ENCODE measurements at places on chromosomes 11 and 22.

DNA sequence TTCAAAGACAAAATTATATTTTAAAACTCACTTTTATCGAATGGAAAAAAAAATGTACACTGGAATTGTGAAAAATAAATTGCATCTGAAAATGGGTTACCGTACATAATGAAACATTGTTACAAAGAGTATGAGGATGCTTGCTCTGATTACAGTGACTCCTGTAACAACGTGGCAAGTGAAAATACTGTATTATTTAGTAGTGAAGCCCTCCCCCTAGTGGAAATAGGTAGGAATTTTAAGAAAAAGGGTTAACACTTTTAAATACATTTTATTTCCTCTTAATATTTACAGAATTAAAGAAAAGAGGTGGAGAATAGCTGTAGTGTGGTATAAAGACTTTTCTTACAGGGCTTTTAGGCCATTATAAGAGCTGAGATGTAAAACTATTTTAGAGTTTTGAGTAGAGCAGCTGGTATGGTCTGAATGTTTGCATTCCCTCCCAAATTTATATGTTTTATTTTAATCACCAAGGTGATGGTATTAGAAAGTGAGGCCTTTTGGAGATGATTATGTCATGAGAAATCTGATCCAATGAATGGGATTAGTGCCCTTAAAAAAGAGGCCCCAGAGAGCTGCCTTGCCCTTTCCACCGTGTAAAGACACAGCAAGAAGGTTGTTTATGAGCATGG is 25.2 kb downstream of the FAM76B start:
- peak; percentile 84 for DNase-seq

- no peak for DNase-seq
Observed at GRCh38 chr11:43071338-43071737, 240.5 kb upstream of the API5 start.

DNA sequence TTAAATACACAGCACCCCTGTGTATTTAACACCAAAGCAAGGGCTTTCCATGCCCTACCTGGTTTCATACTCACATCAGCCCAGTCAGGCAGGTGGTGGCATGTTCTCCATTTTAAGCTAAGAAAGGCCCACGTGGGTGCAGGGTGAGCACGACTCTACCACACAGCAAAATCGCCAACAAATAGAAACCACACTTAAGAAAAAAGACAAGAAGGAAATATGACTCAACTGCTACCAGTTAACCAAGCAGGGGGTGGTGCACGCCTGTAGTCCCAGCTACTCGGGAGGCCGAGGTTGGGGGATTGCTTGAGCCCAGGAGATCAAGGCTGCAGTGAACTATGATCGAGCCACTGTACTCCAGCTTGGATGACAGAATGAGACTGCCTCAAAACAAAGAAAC is 35.2 kb upstream of the TFIP11 start:
- DNase-seq: no peak

- DNase-seq: no peak
Observed at GRCh38 chr11:65883786-65884715, 4.2 kb downstream of the FIBP start.

DNA sequence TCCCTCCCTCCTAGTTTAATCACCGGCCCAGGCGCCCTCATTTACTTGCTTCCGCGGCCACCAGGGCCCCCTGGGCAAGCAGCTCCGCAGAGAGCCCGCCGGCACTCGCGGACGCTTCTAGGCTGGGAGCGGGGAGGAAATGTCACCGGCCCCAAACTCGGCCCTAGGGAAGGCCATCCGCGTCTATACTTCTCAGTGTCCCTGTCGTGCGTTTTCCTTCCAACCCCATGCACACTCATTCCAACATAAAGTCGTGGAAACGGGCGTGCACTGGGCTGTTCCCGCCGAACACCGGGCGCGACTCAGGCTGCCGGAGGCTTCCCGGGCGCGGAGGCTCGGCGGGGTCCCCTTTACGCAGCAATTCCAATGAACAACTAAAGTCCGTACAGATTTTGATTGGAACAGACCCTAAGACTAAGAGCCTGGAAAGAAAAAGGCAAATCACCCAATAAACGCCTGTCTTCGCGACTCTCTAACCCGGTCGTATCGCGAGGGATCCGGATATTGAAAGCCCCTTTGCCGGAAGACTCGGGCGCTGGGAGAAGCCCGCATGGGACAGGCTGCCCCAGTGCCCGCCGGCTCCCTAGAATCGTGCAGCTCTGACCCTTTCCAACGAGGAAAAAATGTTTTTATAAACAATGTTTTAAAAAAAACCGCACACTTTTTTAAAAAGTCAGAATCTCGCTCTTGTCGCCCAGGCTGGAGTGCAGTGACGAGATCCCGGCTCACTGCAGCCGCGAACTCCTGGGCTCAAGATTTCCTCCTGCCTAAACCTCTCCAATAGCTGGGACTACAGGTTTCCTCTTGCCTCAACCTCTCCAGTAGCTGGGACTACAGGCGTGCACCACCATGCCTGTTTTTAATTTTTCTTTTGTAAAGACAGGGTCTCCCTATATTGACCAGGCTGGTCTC is 1.3 kb upstream of the BARX2 start:
- no peak for DNase-seq

DNA sequence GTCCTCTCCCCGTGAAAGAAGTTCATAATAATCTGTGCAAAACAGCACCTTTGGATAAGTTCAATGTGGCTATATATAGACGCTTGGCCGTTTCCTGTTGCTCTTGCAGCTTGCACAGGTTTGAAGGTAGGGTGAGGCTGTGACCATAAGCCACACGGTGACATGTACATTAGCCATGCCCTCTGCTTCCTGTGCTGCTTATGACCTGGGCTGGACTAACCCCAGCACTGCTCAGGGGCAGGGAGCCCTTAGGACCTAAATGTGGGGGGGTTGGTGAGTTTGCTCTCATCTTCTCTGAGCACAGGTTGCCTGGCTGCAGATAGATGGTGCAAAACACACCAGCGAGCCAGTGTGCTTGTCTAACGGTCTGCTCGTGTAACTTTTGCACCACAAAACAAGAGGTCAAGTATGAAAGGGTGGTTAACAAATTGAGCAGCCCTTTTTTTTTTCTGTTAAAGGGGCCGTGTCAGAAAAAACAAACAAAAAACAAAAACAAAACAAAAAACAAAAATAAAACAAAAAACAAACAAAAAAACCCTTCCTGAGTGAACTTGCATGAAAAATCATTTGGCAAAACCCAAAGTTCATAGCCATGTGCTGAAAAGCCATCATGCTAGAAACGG is 37.3 kb downstream of the FLI1 start:
- no peak for DNase-seq

- no peak for DNase-seq
Observed at GRCh38 chr11:36048496-36049247, 104.8 kb downstream of the LDLRAD3 start.

DNA sequence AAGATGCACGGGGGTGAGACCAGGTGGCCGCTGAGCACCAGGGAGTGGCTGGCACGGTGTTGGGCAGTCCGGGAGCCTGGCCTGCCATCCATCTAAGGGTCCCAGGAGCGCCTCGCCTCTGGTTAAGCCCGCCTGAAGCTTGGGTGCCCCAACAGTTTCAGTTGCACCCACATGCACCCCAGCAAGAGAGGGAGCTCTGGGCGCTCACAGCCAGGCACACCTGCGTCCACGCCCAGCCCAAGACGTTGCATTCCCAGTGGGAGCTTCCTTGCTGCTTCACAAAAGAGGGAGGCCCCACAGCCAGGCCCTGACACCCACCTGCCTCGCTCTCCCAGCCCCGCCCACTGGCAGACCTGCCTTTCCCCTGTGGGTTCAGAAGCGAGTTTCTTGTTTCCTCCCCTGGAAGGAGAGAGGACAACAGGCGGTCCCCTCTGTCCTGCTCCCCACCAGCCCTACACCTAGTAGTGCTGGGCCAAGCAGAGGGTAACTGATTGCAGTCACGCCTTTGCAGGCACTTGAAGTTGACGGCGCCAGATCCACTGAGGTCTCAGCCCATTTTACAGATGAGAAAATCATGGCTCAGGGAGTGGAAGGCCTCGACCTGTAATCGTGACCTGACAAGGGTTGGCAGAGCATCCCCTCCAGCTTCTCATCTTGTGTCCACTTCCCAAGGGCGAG is 35.4 kb downstream of the OSBPL5 start:
- no peak for DNase-seq

DNA sequence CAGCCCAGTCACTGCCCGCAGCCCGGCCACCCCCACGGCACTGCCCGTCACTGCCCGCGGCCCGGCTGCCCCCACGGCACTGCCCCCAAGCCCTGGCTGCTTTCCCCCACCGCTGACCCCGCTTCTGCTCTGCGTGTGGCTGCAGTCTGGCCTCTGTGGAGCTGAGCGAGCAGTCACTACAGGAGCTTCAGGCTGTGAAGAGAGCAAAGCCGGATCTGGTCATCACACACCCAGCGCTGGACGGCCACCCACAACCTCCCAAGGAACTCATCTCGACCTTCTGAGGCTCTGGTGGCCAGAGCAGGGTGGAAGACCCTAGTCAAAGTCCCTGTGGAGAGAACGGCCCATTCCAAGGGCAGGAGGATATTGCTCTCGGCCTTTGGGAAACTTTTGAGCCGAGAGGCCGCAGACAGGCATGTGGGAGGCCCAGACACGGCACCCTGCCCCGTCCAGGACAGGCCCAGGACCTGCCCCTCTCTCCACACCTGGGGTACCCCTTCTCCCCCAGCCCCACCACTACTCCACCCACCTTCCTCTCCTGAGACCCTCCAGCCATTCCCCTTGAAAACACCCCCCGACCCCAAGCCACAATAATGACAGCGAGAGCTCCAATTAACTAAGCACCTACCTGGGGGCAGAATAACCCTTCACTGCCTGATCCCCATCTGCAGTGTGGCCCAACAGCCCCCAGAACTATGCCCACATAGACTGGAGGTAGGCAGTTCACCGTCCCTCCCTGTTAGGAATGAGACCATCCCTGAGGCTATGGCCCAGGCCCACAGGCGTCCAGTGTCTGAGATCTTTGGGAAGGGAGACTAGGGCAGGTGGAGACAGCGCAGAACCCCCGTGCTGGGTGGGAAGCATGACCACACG is 3.7 kb upstream of the PGGHG start:
- DNase-seq: no peak

DNA sequence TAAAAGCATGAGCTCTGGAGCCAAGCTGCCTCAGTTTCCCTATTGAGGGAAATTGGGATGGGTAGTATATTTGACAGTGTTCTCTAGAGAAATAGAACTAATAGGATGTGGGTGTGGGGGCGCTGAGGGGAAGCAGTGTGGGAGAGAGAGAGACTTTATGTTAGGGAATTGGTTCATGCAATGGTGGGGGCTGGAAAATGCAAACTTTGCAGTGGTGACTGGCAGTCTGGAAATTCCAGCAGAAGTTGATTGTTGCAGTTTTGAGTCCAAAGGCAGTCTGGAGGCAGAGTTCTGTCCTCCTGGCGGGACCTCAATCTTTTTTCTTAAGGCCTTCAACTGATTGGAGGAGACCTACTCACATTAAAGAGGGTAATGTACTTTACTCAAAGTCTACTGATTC is 59.4 kb upstream of the SYT13 start:
- no peak for DNase-seq

All from brain (organoid and tissue), 16 donors.